OCI-M1 (cell line): ENCODE measurements at places on chromosomes 2 and 18.

GRCh38 chr2:73770725-73771124 is 9.2 kb downstream of the DUSP11 start:
- no peak for DNase-seq

GRCh38 chr2:190759749-190760213 is 110.9 kb downstream of the NAB1 start:
- DNase-seq = peak; percentile 17

DNA sequence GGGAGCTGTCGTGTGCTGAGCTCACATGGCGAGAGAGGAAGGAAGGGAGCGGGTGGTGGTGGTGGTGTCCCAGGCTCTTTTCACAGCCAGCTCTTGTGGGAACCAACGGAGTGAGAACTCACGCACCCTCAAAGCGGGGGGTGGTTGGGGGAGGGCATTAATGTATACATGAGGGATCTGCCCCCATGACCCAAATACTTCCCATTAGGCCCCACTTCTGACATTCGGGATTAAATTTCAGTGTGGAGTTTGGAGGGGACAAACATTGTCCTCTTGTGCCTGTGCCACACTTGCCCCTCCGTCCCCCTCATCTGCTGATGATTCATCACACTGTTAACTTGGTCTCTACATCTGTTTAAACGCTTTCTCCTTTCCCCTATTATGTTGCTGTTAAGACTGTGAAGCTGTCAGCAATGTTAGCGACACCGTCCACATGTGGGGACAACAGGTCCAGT is 22.5 kb downstream of the INPP4A start:
- no peak for DNase-seq

DNA sequence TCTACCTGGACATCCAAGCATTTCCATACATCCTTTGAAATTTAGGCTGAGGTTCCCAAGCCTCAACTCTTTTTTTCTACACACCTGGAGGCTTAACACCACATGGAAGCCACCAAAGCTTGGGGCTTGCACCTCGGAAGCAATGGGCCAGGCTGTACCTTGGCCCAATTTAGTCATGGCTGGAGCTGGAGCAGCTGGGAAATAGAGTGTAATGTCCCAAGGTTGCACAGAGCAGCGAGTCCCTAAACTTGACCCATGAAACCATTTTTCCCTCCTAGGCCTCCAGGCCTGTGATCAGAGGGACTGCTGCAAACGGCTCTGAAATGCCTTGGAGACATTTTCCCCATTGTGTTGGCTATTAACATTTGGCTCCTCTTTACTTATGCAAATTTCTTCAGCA is 1574.3 kb upstream of the ZEB2 start:
- no peak for DNase-seq
